ENCODE measurements at places on chromosomes 3 and 15. TPM values are rescaled to one million over a fixed set of nuclear protein-coding genes. Genes with fewer than 3 reads are reported as not detected.

- no peaks in the 10 kb centered on the region for H3K27me3 ChIP-seq
- no peak overlapping the region for H3K4me3 ChIP-seq
- H3K27ac ChIP-seq, result no peak overlapping the region
- H3K36me3 ChIP-seq, result peaks cover 17% of the 10 kb centered on the region
- no peak for DNase-seq
Observed at GRCh38 chr3:149895339-149895738, 75.4 kb downstream of the PFN2 start.

GRCh38 chr15:60795889-60796288, 316.9 kb upstream of the ICE2 start:
- H3K27ac ChIP-seq, result no peak overlapping the region
- H3K4me3 ChIP-seq, result no peak overlapping the region
- no peaks in the 10 kb centered on the region for H3K36me3 ChIP-seq
- peaks cover 24% of the 10 kb centered on the region for H3K4me1 ChIP-seq
- DNase-seq, result no peak
- H3K27me3 ChIP-seq, result no peaks in the 10 kb centered on the region

GRCh38 chr15:83410532-83410931, 36.6 kb upstream of the SH3GL3 start:
- no peaks in the 10 kb centered on the region for H3K36me3 ChIP-seq
- no peak overlapping the region for H3K27ac ChIP-seq
- no peak overlapping the region for H3K4me3 ChIP-seq
- H3K4me1 ChIP-seq, result no peaks in the 10 kb centered on the region
- H3K27me3 ChIP-seq, result no peaks in the 10 kb centered on the region

- H3K36me3 ChIP-seq, result no peaks in the 10 kb centered on the region
- no peaks in the 10 kb centered on the region for H3K27me3 ChIP-seq
- no peak overlapping the region for H3K27ac ChIP-seq
- DNase-seq, result no peak
- no peak overlapping the region for H3K4me3 ChIP-seq
Observed at GRCh38 chr15:31858026-31858425, 172.3 kb upstream of the CHRNA7 start.

DNA sequence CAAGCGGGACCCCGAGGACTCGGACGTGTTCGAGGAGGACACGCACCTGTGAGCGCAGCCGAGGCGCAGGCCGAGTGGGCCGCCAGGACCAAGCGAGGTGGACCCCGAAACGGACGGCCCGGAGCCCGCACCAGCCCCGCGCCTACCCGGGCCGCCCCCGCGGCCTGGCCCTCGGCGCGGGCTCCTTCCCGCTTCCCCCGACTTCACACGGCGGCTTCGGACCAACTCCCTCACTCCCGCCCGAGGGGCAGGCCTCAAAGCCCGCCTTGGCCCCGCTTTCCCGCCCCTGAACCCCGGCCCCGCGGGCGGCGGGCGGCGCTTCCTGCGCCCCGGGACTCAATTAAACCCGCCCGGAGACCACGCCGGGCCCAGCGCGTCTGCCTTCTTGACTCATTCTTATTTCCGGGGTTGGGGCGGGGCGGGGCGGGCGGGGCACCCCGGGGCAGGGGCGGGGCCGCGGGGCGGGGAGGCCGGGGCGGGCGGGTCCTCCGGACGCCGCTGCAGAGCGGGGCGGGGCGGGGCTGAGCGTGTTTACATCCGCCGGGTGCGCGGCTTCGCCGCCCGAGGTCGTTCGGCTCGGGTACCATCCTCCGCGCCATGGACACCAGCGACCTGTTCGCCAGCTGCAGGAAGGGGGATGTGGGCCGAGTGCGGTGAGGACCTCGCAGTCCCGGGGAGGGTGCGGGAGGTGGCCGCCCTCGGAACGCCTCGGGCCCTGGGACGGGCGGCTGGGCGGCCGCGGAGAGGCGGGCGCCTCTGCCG, at the start of gene ABTB1:
TSS of gene ABTB1 (plus strand) at position 524 of the 762 bp plus-strand sequence. CDS start at position 598, 74 bp downstream.
- H3K4me1 ChIP-seq, result peaks cover 27% of the 10 kb centered on the region
- peak within 1 kb of the TSS; percentile 86 for H3K27ac ChIP-seq
- H3K4me3 ChIP-seq, result peak within 1 kb of the TSS; percentile 74
- no peaks in the 10 kb centered on the region for H3K27me3 ChIP-seq

GRCh38 chr3:156892701-156893100, 66.5 kb downstream of the LEKR1 start:
- no peaks in the 10 kb centered on the region for H3K4me1 ChIP-seq
- no peak overlapping the region for H3K27ac ChIP-seq
- H3K4me3 ChIP-seq, result no peak overlapping the region
- no peak for DNase-seq
- no peaks in the 10 kb centered on the region for H3K27me3 ChIP-seq

DNA sequence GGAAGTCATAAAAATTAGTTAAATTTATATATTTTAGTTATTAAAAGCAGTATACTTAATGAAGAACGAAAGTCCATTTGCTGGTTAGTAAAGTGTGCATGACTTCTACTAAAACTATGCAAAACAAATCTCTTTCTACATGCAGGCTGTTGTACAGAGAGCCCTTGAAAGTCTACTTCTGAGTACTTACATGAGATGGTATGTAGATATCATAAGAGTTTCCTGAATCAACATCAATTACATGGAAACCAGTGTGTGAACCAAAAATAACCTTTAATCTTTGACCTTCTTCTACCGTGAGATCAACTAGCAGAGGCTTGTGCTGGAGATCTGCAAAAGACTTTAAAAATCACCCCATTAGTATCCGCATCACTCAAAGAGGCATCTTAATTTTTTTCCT, 42.1 kb upstream of the SLC2A2 start:
- H3K4me3 ChIP-seq, result no peak overlapping the region
- H3K4me1 ChIP-seq, result no peaks in the 10 kb centered on the region
- no peak for DNase-seq
- H3K27ac ChIP-seq, result no peak overlapping the region

- peak; percentile 6 for DNase-seq
- H3K36me3 ChIP-seq, result no peaks in the 10 kb centered on the region
- peaks cover 3% of the 10 kb centered on the region for H3K27me3 ChIP-seq
- no peak overlapping the region for H3K27ac ChIP-seq
- peaks cover 26% of the 10 kb centered on the region for H3K4me1 ChIP-seq
Observed at GRCh38 chr3:42498791-42499477, 3.5 kb upstream of the VIPR1 start.

DNA sequence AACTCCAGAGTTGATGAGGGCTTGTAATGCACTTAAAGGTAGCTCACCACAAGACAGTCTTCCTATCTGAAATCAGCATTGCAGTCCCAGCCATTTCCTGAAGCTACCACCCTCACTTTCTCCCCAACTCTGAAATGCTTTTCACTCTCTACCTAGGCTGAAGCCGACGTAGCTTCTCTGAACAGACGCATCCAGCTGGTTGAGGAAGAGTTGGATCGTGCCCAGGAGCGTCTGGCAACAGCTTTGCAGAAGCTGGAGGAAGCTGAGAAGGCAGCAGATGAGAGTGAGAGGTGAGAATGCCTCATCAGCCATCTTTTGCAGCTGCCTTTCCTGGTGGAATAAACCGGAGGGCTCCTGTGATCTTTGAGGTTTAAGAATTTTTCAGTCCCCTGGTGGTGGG, 14.3 kb downstream of the TPM1 start:
- no peak overlapping the region for H3K27ac ChIP-seq
- H3K27me3 ChIP-seq, result no peaks in the 10 kb centered on the region
- peaks cover 25% of the 10 kb centered on the region for H3K36me3 ChIP-seq
- H3K4me3 ChIP-seq, result no peak overlapping the region
- DNase-seq, result no peak
- H3K4me1 ChIP-seq, result no peaks in the 10 kb centered on the region

DNA sequence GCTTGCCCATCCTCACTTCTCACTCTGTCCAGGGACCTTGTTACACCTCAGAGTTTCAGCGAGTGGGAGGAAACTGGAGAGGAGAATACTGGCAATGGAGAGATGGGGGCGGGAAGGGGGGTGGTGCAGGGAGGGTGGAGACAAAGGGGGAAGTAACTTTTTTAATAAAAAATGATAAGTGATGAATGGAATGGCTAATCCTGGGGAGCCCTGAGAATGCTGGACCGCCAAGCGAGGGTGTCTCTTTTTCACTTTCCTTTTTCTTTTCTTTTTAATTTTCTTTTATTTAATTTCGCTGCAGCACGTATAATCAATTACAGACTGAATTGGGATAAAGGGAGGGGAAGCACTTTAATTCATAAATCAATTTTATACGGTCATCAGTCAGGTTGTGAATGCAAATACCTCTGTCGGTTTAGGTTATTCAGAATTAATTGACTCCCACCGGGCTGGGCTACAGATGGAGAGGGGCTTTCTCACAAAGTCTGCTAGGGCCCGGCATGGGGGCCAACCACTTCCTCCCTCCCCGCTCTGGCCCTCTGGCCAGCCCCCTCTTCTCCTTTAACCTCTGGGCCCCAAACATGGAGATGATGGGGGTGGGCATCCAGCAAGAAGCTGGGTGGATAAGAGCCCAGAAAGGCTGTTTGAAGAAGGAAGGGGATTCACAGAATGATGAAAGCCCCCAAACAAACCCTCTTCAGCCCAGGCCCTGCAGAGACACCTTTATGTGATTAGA, 106.8 kb upstream of the BOC start:
- no peak for DNase-seq
- no peaks in the 10 kb centered on the region for H3K36me3 ChIP-seq
- H3K27me3 ChIP-seq, result no peaks in the 10 kb centered on the region
- no peak overlapping the region for H3K27ac ChIP-seq
- no peaks in the 10 kb centered on the region for H3K4me1 ChIP-seq
- no peak overlapping the region for H3K4me3 ChIP-seq

GRCh38 chr3:14353502-14353901, 48.9 kb upstream of the SLC6A6 start:
- H3K27me3 ChIP-seq, result no peaks in the 10 kb centered on the region
- H3K4me3 ChIP-seq, result no peak overlapping the region
- H3K27ac ChIP-seq, result no peak overlapping the region
- H3K36me3 ChIP-seq, result no peaks in the 10 kb centered on the region
- no peak for DNase-seq
- H3K4me1 ChIP-seq, result no peaks in the 10 kb centered on the region

DNA sequence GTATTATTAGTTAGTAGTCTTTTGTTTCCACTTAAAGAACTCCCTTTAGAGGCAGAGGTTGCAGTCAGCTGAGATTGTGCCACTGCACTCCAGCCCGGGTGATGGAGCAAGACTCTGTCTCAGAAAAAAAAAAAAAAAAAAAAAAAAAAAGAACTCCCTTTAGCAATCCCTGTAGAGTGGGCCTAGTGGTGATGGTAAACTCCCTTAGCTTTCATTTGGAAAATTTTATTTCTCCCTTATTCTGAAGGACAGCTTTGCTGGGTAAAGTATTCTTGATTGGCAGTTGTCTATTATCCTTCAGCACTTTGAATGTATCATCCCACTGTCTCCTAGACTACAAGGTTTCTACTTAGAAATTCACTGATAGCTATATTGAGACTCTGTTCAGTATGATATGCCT, 46.0 kb downstream of the RPL39L start:
- no peaks in the 10 kb centered on the region for H3K36me3 ChIP-seq
- no peaks in the 10 kb centered on the region for H3K4me1 ChIP-seq
- no peak for DNase-seq
- no peak overlapping the region for H3K4me3 ChIP-seq
- no peaks in the 10 kb centered on the region for H3K27me3 ChIP-seq

- DNase-seq, result no peak
- no peak overlapping the region for H3K27ac ChIP-seq
- peaks cover 7% of the 10 kb centered on the region for H3K4me1 ChIP-seq
- H3K4me3 ChIP-seq, result no peak overlapping the region
- peaks cover 39% of the 10 kb centered on the region for H3K36me3 ChIP-seq
Observed at GRCh38 chr3:52370531-52370930, 54.4 kb downstream of the DNAH1 start.

GRCh38 chr15:70172566-70173225, 75.0 kb upstream of the TLE3 start:
- H3K4me1 ChIP-seq, result no peaks in the 10 kb centered on the region
- H3K4me3 ChIP-seq, result no peak overlapping the region
- no peak overlapping the region for H3K27ac ChIP-seq
- H3K36me3 ChIP-seq, result no peaks in the 10 kb centered on the region

UQCRC1 gene
- total RNA-seq, result 139 TPM

CORO2B gene
- total RNA-seq, result not detected

SLC2A2 gene
- total RNA-seq, result not detected

SLC28A2 gene
- total RNA-seq, result not detected

CCR2 gene
- total RNA-seq, result 1.7 TPM

ADAMTS9 gene
- not detected for total RNA-seq

TUSC7 gene
- total RNA-seq, result not detected

PARP15 gene
- total RNA-seq, result 199 TPM

SEMA3G gene
- total RNA-seq, result not detected

Measured in natural killer cell (primary cell).